ENCODE measurements at places on chromosomes 6 and 20. TPM values are rescaled to one million over a fixed set of nuclear protein-coding genes. Genes with fewer than 3 reads are reported as not detected.

DNA sequence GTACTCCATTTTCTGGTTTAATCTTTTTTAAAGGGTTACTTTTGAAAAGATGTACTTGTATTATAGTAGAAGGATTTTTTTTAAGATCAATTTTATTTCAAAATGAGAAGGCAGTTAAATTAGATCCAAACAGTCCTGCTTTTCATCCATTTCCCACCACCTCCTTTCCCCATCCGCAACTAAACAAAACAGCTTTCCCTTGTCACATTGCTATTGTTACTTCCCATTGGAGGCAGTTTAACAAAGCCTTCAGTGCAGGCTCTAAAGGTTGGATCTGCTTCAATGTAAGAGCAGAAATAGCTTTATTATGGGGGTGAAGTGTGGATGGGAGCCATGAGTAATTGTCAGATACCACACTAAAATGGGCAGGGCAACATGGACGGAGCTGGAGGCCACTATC lies 65.7 kb downstream of the LRRC1 start:
- DNase-seq, result no peak

DNA sequence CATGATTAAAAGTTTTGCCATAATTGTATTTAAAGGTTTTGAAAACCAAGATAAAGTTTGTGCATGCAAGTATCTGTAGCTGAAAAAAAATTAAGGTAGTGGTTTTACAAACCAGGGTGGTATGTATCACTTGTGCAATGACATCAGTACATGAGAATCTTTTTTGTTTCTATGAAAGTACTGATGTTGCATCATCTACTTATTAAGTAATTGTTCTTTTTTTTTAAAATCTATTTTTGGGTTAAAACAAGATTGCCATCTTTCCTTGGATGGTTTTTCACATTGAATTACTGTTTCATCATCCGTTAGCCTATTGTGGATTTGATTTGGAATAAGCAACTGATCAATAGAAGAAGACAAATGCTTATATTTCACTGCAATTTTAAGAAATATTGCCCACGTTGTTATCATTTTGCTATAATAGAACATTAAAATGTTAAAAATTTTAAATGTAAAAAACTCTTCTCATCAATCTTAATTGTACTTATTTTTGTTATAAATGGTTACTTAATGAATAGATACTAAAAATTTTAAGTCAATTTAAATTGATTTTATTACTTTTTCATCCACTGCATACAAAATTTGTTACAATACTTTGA lies 39.8 kb upstream of the TAGAP start:
- DNase-seq, result no peak

NRSN1 gene
- total RNA-seq, result not detected

KHDRBS2 gene
- 0.31 TPM for total RNA-seq

DNA sequence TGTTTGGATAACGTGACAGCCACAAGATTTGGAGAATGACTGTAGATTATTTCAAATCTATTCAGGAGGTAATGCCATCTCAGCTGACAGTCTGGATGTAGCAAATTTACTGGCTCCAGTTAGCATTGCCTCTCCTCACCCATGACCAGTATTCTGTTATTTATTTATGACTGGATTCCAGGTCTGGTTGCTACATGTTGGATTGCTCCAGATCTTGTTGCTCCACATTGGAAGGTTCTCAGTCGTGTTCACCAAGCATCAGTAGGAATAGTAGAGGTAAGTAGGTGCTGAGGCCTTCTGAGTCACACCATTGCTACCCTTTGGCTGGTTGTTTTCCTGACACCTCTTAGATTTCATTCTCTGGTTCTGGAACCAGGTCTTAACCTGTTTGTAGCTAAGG lies 69.5 kb upstream of the ELOVL5 start:
- DNase-seq, result no peak

GPR63 gene
- total RNA-seq, result 0.49 TPM

DNA sequence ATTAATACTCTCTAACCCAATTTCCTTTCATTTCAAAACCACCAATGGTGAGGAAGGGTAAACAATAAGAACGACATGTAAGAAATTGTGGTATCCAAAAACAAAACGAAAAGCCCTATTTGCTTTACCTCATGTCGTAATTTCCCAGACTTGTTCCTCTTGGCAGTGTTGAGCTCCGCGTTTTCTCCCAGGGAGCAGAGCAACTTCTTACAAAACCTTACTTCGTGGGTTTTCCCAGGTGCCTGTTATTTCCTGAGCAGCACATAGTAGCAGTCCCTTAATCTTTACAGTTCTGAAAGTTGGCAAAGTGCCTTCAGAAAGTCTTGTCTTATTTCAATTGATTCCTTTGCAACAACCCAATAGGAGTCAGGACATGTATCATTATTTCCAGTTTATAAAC lies 207.9 kb upstream of the MARCKS start:
- DNase-seq, result no peak

ZFAND3 gene
- total RNA-seq, result 58.9 TPM
